ENCODE measurements at places on chromosomes 1 and 21. TPM values are rescaled to one million over a fixed set of nuclear protein-coding genes. Genes with fewer than 3 reads are reported as not detected.

DNA sequence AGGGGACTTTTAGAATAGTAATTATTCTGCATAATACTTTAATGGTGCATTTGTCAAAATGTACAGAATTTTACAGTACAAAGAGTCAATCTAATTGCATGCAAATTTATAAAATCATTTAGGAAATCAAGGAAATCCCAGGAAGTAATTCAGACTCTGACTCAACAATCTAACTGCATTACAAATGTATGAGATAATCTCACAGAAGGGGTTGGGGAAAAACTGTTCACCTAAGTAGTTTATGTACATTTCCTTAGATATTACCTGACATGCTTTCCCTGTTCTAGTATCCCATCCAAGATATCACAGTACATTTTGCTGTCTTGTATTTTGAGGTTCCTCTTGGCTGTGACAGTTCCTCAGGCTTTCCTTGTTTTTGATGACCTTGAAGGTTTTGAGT is 4.7 kb downstream of the CRB1 start:
- H3K4me1 ChIP-seq = no peaks in the 10 kb centered on the region
- H3K36me3 ChIP-seq = no peaks in the 10 kb centered on the region
- H3K27ac ChIP-seq = no peak overlapping the region
- H3K27me3 ChIP-seq = no peaks in the 10 kb centered on the region
- DNase-seq = no peak
- H3K4me3 ChIP-seq = no peak overlapping the region

DNA sequence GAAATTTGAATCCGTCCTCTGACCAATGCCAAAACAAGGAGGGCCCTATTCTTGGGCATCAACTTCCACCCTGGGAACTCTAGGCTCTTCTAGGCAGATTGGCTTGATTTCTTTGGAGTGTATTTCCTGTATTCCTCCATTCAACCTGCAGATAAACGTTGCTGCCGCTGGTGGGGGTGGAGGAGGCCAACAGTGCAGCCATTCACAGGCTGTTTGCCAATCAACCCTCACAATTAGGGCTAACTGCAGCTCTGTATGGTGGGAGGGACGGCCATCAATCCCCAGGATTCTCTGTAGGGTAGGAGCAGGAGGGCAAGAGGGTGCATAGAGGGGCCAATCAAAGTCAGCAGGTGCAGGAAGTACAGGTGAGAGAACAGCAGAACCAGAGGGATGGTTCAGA is 273.1 kb upstream of the PROX1 start:
- H3K4me3 ChIP-seq = no peak overlapping the region
- no peaks in the 10 kb centered on the region for H3K36me3 ChIP-seq
- no peaks in the 10 kb centered on the region for H3K4me1 ChIP-seq
- no peaks in the 10 kb centered on the region for H3K27me3 ChIP-seq
- no peak for DNase-seq

DNA sequence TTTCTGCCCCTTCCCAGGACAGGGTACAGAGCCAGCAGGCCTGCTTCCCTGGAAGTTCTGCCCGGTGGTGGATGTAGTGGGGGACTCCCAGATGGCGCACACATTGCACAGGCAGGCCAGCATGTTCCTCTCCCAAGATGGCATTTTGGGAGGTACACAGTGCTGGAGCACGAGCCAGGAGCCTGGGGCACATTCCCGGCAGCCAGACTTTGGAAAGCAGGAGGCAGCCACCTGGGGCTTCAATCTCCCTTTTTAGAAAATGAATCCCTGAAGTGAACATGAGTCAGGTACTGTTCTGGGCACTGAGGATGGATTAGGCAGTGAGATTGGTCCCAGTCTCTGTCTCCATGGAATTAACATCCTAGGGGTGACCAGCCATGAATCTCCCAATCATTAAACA is 56.9 kb downstream of the RUNX1 start:
- H3K4me3 ChIP-seq = no peak overlapping the region
- H3K36me3 ChIP-seq = no peaks in the 10 kb centered on the region
- DNase-seq = no peak
- no peak overlapping the region for H3K27ac ChIP-seq
- H3K4me1 ChIP-seq = peaks cover 2% of the 10 kb centered on the region

- no peak overlapping the region for H3K27ac ChIP-seq
- no peak overlapping the region for H3K4me3 ChIP-seq
- no peaks in the 10 kb centered on the region for H3K36me3 ChIP-seq
Observed at GRCh38 chr1:59186656-59187055, 110.2 kb upstream of the FGGY start.

USH2A gene
- total RNA-seq = not detected

DNA sequence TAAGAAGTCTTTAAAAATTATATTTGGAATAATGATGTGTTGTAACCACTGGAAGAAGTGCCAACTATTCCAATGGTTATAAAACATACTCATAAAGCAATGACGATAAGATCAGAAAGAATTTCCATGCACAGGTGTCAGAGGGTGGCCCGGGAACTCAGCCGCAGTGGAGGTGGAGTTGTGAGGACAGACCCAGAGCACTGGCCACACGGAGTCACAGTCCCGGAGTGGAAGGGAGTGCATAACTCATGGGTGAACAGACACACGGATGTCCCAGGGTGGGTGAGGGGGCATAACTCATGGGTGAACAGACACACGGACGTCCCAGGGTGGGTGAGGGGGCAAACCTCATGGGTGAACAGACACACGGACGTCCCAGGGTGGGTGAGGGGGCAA is 2.5 kb downstream of the KRTAP10-4 start:
- H3K27ac ChIP-seq = no peak overlapping the region
- no peak overlapping the region for H3K4me3 ChIP-seq
- no peaks in the 10 kb centered on the region for H3K27me3 ChIP-seq
- no peaks in the 10 kb centered on the region for H3K4me1 ChIP-seq

KCNC4 gene
- total RNA-seq = 15.0 TPM

DNA sequence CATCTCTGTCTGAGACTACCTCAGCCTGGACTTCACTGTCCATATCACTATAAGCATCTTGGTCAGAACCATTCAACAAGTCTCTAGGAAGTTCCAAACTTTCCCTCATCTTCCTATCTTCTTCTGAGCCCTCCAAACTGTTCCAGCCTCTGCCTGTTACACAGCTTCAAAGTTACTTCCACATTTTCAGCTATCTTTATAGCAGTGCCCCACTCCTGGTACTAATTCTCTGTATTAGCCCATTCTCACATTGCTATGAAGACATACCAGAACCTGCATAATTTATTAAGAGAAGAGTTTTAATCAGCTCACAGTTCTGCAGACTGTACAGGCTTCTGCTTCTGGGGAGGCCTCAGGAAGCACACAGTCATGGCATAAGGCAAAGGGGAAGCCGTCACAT is 15.7 kb upstream of the DPH5 start:
- no peaks in the 10 kb centered on the region for H3K27me3 ChIP-seq
- no peaks in the 10 kb centered on the region for H3K4me1 ChIP-seq
- no peak overlapping the region for H3K4me3 ChIP-seq

- H3K36me3 ChIP-seq = no peaks in the 10 kb centered on the region
- DNase-seq = no peak
- H3K4me1 ChIP-seq = peaks cover 22% of the 10 kb centered on the region
- no peaks in the 10 kb centered on the region for H3K27me3 ChIP-seq
- no peak overlapping the region for H3K27ac ChIP-seq
Observed at GRCh38 chr21:37407719-37408420, 41.3 kb downstream of the DYRK1A start.

SH3BGR gene
- 1.1 TPM for total RNA-seq

CAPN9 gene
- 0.30 TPM for total RNA-seq

- no peak overlapping the region for H3K27ac ChIP-seq
- no peaks in the 10 kb centered on the region for H3K27me3 ChIP-seq
- no peak overlapping the region for H3K4me3 ChIP-seq
- no peaks in the 10 kb centered on the region for H3K4me1 ChIP-seq
- no peak for DNase-seq
- H3K36me3 ChIP-seq = no peaks in the 10 kb centered on the region
Observed at GRCh38 chr1:98177751-98178150, 256.9 kb upstream of the DPYD start.

- no peak for DNase-seq
- no peaks in the 10 kb centered on the region for H3K27me3 ChIP-seq
- peaks cover 2% of the 10 kb centered on the region for H3K4me1 ChIP-seq
- H3K36me3 ChIP-seq = no peaks in the 10 kb centered on the region
- H3K27ac ChIP-seq = no peak overlapping the region
- no peak overlapping the region for H3K4me3 ChIP-seq
Observed at GRCh38 chr21:16522548-16522947, 792.8 kb downstream of the USP25 start.

GRCh38 chr1:18970762-18971161 is 14.3 kb upstream of the IFFO2 start:
- H3K27ac ChIP-seq = no peak overlapping the region
- H3K36me3 ChIP-seq = no peaks in the 10 kb centered on the region
- no peak overlapping the region for H3K4me3 ChIP-seq
- DNase-seq = no peak

- H3K27ac ChIP-seq = peak overlapping the region; percentile 83
- H3K36me3 ChIP-seq = no peaks in the 10 kb centered on the region
- H3K27me3 ChIP-seq = no peaks in the 10 kb centered on the region
Observed at GRCh38 chr1:214439352-214440119, 111.9 kb downstream of the PTPN14 start.

CELF3 gene
- not detected for total RNA-seq

DNA sequence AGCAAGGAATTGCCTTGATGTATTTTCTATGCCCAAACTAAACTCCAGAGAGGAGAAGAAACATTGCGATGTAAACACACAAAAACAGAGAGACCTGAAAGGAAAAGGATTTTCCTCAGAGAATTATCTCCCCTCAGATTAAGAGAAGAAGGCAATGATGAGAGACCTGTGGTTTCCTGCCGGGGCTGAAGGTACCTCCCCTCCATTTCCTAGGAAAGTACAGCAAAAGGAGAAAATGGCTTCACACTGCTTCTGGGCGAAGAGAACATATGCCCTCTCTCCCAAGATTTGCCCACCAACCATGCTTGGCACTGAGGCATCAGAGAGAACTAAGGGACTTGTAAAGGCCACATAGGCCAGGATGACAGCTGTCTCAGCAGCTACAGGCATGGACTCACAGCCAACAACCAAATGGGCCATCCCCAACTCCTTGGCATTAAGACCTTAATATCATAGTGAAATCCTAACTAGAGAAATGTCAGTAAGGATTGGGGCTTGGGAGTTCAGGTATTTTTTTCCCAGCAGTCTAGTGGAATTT is 523.0 kb downstream of the PTPRC start:
- no peaks in the 10 kb centered on the region for H3K36me3 ChIP-seq
- H3K27me3 ChIP-seq = no peaks in the 10 kb centered on the region
- no peaks in the 10 kb centered on the region for H3K4me1 ChIP-seq
- H3K4me3 ChIP-seq = no peak overlapping the region

ARTN gene
- 0.92 TPM for total RNA-seq

DNA sequence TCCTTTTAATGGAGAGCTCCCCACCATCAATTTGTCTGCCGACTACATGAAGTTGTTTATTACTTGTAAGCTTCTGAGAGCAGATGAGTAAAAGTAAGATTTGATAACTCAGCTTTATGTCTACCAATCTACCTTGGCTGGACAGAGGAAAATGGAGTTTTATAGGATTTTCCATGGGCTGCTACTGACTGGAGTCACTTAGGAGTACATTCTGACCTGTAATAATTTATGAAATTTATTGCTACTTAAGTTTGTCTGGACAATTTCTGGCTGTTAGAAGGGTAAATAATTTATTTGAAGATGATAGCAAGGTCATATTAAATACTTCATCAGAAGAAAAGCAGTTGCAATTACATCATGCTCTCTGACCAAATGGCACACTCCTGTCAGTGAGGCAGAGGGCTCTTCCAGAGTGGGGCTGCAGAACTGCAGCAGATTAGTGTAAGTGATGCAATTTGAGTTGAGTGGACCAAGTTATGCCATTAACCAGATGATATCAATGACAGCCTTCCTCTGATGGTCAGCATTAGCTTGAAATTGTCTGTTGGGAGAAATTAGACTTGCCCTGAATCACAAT is 736.7 kb upstream of the PTBP2 start:
- H3K27ac ChIP-seq = no peak overlapping the region
- H3K4me3 ChIP-seq = no peak overlapping the region
- H3K4me1 ChIP-seq = no peaks in the 10 kb centered on the region
- peaks cover 2% of the 10 kb centered on the region for H3K27me3 ChIP-seq
- H3K36me3 ChIP-seq = no peaks in the 10 kb centered on the region

DNA sequence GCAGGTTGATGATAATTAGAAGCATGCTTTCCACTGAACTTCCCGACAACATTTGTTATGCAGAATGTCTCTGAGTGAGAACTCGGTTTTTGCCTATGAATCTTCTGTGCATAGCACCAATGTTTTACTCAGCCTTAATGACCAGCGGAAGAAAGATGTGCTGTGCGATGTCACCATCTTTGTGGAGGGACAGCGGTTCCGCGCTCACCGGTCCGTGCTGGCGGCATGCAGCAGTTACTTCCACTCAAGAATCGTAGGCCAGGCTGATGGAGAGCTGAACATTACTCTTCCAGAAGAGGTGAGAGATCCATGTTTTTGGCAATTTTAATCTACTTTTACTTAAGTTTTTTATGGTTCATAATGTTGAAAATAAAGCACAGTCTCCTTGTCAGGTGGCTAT is 22.5 kb downstream of the BACH1 start:
- no peak overlapping the region for H3K27ac ChIP-seq
- H3K36me3 ChIP-seq = no peaks in the 10 kb centered on the region
- H3K4me1 ChIP-seq = peaks cover 12% of the 10 kb centered on the region
- H3K4me3 ChIP-seq = no peak overlapping the region
- no peak for DNase-seq
- H3K27me3 ChIP-seq = no peaks in the 10 kb centered on the region

DNA sequence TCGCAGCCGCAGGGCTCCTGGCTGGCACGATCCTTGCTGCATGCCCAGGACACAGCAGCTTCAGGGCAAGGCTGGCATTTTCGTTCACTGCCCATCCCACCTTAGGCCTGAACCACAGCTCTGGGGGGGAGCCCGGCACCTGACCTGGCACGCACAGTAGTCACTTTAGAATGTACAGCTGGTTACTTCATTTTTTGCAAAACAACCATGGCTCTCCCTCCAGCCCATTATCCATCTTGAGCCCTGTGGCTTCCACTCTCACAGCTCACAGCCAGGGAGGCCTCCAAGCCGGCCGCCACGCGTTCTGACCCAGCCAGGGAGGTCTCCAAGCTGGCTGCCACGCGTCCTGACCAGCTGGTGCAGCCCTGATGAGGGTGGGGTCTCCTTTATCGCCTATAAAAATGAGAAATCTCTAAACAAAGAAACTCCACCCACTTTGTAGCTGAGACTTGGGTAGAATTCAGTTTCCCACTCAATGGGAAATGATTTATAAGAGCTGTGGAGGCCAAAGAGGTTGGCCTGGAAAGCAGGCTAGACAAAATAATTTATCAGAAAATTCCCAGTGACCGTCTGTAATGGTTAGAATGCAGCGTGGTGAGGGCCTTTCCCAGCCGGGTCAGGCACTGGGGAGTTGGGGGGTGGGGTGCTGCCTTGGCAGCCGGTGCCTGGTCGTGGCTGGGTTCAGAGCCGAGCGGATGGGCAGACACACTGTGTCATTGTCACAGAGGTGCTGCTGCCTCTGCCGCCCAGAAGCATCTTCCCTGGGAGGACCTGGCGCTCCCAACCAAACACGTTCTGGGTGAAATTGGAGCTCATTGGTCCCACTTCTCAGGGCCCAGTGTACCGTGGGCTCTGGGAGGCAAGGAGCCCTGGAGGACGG is 54.6 kb upstream of the ACTRT2 start:
- no peaks in the 10 kb centered on the region for H3K27me3 ChIP-seq
- no peak overlapping the region for H3K27ac ChIP-seq
- no peak overlapping the region for H3K4me3 ChIP-seq
- H3K36me3 ChIP-seq = no peaks in the 10 kb centered on the region
- no peak for DNase-seq

- DNase-seq = no peak
- no peaks in the 10 kb centered on the region for H3K4me1 ChIP-seq
- H3K36me3 ChIP-seq = no peaks in the 10 kb centered on the region
- H3K27me3 ChIP-seq = no peaks in the 10 kb centered on the region
- H3K4me3 ChIP-seq = no peak overlapping the region
Observed at GRCh38 chr1:24586970-24587820, 31.3 kb downstream of the NCMAP start.
